ENCODE measurements at places on chromosomes 5 and 9. TPM values are rescaled to one million over a fixed set of nuclear protein-coding genes. Genes with fewer than 3 reads are reported as not detected.

The LRRC70 gene
- 1.5 TPM for total RNA-seq

The LCN2 gene
- not detected for total RNA-seq

The SPATA31D4 gene
- total RNA-seq: not detected

The ADAMTSL1 gene
- not detected for total RNA-seq

The KCNIP1 gene
- not detected for total RNA-seq

The MRPL36 gene
- 52.2 TPM for total RNA-seq

The PDE6A gene
- total RNA-seq: 0.05 TPM

The SGTB gene
- 28.9 TPM for total RNA-seq

DNA sequence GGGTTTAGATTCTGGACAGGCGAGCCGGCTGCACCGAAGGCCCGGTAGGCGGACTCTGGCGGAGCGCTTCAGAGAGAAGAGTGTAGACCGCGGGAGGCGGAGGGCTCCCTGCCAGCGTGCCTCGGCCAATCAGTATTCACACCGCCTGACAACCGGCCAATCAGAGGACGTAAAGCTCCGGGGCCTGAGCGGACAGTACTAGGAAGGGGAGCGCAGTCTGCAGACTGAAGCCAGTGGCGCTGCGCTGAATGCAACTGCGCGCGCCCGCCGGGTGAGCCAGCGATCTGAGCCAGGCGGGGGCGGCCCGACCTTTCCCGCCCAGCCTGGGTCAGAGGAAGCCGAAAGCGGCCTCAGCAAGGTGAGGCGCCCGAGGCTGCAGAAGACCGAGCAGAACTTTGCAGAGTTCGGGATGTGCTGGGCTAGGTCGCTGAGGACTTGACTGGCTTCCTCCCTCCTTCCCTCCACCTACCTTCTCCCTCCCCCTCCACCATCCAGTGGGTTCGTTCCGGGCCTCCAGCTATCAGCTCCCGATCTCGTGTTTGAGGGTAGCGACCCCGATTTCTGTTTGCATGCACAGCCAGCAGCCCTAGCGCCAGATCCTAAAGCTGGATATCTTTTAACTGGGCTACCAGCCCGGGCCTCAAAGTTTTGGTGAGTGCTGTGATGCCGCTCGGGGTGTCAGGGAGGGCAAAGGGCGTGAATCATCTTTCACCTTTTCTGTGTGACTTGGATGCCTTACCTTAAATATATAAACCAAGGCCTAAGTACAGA is at the start of gene DMRT2:
TSS of gene DMRT2 (plus strand) at position 233 of the 771 bp plus-strand sequence. CDS start 1,257 bp downstream, outside the sequence.
- peaks cover 57% of the 10 kb centered on the region for H3K4me1 ChIP-seq
- peak within 1 kb of the TSS; percentile 76 for H3K27ac ChIP-seq
- DNase-seq: peak; percentile 59
- peaks cover 4% of the 10 kb centered on the region for H3K36me3 ChIP-seq

DNA sequence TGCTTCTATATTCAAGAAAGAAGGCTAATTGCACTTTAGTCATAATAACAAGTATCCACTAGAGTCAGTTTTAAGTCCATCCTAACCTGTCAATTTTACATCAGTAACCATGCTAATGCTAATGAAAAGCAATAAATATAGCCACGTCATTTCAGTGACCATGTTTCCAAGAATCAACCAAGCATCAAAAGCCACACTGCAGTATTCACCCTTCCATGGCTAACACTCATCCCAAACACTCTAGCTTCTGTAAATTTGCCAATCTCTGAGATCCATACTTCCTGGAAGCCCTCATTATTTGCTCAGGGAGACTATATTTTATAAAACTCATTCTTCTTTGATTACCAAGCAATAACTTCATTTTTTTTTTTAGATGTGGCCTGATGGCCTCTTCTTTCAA is 712.0 kb downstream of the CETN3 start:
- no peaks in the 10 kb centered on the region for H3K27me3 ChIP-seq
- no peaks in the 10 kb centered on the region for H3K4me1 ChIP-seq
- DNase-seq: no peak
- no peak overlapping the region for H3K4me3 ChIP-seq
- no peaks in the 10 kb centered on the region for H3K36me3 ChIP-seq
- no peak overlapping the region for H3K27ac ChIP-seq

GRCh38 chr5:62315376-62316175 is 9.6 kb downstream of the KIF2A start:
- peaks cover 97% of the 10 kb centered on the region for H3K4me1 ChIP-seq
- no peak for DNase-seq
- H3K27ac ChIP-seq: peak overlapping the region; percentile 84
- no peaks in the 10 kb centered on the region for H3K27me3 ChIP-seq

DNA sequence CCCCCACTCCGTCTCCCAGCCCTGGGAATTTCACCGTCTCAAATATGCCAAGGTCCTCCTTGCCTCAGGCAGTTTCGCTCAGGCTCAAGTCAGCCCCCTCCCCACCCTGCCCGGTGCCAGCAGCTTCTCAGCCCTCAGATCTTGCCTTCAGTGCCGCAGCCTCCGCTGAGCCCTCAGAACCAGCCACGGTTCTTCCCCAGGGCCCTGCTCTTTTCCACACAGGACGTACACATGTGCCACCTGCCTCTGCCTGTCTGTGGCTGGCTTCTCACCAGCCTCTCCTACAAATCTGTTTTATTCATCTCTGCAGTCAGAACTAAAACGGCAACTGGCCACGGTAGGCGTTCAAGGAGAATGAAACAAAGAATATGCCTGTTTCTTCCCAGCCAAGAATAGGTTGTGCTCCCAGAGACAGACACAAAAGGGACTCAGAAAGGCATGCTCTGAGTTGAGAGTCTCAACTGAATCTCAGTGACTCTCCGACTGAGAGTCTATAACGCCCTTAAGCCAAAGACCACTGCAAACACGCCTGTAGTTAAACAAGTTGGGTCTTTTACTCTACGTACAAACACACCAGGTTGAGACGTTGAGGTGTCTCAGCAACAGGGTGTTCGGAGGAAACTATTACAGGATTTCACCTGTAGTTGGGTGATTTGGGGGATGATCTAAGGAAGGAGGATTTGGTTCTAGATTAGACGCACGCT is 10.6 kb upstream of the GRIN1 start:
- H3K4me3 ChIP-seq: peak overlapping the region; percentile 97
- H3K36me3 ChIP-seq: no peaks in the 10 kb centered on the region
- peak; percentile 28 for DNase-seq
- peak overlapping the region; percentile 72 for H3K27ac ChIP-seq
- peaks cover 34% of the 10 kb centered on the region for H3K4me1 ChIP-seq
- H3K27me3 ChIP-seq: no peaks in the 10 kb centered on the region

- H3K36me3 ChIP-seq: no peaks in the 10 kb centered on the region
- peak overlapping the region; percentile 97 for H3K4me3 ChIP-seq
- peak overlapping the region; percentile 98 for H3K27ac ChIP-seq
These were observed 484 bp downstream of the GFM2 start for GRCh38 chr5:74766418-74766848.

DNA sequence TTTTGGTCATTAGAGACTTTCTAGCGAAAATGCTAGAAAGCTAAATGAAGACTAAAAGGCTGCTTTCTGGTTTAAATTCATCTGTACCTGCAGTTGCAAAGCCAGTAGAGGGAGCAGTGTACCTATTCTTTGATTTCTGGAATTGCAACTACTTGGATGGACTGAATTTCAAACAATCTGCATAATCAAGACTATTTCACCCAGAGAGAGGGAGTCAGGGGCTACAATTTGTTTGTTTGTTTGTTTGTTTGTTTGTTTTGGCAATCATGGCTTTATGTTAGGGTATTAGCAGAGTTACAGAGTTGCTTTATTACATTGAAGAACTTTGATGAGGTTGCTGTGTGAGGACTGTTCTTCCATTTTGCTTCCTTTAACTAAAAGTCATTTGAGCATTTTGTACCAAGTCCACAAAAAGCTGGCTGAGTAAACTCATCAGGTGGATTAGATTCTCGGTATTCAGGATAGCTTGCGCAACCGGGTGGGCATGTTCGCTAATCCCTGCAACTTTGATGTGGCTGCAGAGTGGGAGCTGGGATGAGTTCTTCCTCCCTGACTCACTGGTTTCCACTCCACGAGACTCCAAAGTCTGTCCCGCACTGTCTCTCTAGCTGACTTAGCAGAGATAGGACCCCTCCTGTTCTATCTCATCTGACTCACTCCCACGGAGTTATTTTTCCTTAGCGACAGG is 80.0 kb upstream of the TUT7 start:
- DNase-seq: no peak
- peaks cover 42% of the 10 kb centered on the region for H3K27me3 ChIP-seq
- H3K36me3 ChIP-seq: peaks cover 5% of the 10 kb centered on the region
- H3K4me3 ChIP-seq: no peak overlapping the region
- H3K27ac ChIP-seq: no peak overlapping the region

DNA sequence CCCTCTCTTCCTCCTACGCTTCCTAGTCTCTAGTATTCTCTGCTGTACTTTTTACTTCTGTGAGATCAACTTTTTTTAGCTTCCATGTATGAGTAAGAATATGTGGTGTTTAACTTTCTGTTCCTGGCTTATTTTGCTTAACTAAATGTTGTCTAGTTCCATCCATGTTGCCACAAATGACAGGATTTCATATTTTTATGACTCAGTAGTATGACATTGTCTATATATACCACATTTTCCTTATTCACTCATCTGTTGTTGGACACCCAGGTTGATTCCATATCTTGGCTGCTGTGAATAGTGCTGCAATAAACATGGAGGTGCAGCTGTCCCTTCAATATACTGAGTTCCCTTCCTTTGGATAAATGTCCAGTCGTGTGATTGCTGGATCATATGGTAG is 34.8 kb downstream of the FGD3 start:
- H3K36me3 ChIP-seq: peaks cover 68% of the 10 kb centered on the region
- H3K4me3 ChIP-seq: peak overlapping the region; percentile 2
- no peaks in the 10 kb centered on the region for H3K27me3 ChIP-seq
- peak overlapping the region; percentile 95 for H3K27ac ChIP-seq
- no peak for DNase-seq

DNA sequence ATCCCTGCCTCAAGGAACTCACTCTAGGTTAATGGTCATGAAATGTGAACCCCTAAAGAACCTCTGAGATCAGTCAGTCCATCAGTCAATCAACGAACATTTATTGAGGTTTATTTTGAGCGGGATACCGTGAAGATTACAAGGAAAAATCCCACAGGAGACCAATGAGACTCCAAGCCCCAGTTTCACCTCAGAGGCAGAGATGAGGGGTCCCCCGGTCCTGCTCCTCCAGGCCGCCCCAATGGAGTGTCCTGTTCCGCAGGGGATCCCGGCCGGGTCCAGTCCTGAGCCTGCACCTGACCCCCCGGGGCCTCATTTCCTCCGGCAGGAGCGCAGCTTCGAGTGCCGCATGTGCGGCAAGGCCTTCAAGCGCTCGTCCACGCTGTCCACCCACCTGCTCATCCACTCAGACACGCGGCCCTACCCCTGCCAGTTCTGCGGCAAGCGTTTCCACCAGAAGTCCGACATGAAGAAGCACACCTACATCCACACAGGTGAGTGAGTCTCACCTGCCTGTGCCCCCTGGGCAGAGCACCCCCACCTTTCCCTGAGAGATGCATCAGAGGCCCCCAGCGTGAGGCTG is 11.0 kb downstream of the GFI1B start:
- no peak overlapping the region for H3K4me3 ChIP-seq
- no peak for DNase-seq
- H3K36me3 ChIP-seq: no peaks in the 10 kb centered on the region
- peaks cover 14% of the 10 kb centered on the region for H3K4me1 ChIP-seq
- H3K27ac ChIP-seq: no peak overlapping the region

DNA sequence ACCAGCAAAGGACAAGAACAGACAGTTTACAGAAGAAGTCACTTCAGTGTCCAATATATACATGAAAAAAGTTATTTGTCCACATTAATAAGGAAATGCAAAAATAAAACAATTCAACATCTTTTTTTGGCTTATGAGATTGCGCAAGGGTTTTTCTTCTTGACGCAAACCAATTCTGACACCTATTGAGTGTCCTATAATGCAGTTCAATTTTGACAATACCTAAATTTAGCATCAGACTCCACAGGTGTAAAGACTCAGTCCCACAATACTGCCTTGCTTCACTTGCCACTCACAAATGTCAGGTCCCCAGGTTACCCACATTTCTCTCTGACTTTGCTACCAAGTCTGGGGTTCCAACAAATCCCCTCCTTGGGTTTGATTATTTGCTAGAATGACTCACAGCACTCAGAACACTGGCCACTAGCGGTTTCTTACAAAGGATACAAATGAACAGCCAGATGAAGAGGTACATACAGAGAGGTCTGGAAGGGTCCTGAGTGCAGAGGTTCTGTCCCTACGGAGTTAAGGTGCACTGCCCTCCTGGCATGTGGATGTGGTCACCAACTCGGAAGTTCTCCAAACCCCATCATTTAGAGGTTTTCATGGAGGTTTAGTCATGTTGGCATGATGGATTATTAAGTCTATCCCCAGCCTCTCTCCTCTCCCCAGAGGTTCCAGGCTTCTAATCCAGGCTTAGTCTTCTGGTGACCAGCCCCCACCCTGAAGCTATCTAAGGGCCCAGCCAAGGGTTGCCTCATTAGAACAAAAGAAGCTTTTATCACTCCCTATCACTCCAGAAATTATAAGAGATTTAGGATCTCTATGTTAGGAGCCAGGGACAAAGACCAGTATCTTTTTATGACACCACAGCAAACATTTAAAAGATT is 27.0 kb upstream of the SLC22A5 start:
- no peak overlapping the region for H3K27ac ChIP-seq
- no peaks in the 10 kb centered on the region for H3K4me1 ChIP-seq
- H3K27me3 ChIP-seq: no peaks in the 10 kb centered on the region
- no peak overlapping the region for H3K4me3 ChIP-seq
- no peak for DNase-seq

GRCh38 chr5:170186156-170186555 is 46.6 kb upstream of the C5orf58 start:
- H3K27me3 ChIP-seq: peaks cover 12% of the 10 kb centered on the region
- DNase-seq: no peak
- H3K4me3 ChIP-seq: no peak overlapping the region
- H3K27ac ChIP-seq: no peak overlapping the region
- H3K4me1 ChIP-seq: no peaks in the 10 kb centered on the region

DNA sequence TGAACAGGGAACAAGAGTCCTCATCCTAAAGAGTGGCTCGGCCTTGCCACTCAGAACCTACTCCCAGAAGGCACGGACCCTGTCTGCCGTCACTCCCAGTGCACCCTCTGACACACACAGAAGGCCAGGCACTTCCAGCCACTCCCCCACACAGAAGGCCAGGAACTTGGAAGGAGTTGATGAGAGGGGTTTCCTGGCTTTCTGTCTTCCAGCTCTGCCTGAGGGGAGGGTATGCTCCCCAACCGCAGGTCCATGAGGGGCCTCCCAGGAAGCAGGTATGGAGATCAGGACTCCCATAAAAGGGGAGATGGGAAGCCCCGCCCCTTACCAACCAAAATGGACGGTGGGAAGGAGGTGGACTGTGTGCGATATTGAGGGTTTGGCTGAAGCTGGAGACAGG is 247.6 kb upstream of the IRX4 start:
- H3K36me3 ChIP-seq: no peaks in the 10 kb centered on the region
- H3K27ac ChIP-seq: no peak overlapping the region
- no peak overlapping the region for H3K4me3 ChIP-seq
- peaks cover 7% of the 10 kb centered on the region for H3K27me3 ChIP-seq
- DNase-seq: no peak

- H3K4me3 ChIP-seq: no peak overlapping the region
- no peaks in the 10 kb centered on the region for H3K27me3 ChIP-seq
- DNase-seq: no peak
- H3K4me1 ChIP-seq: no peaks in the 10 kb centered on the region
- H3K27ac ChIP-seq: no peak overlapping the region
These were observed 619.1 kb downstream of the CCDC171 start for GRCh38 chr9:16171911-16172310.
